ENCODE measurements at places on chromosomes 5 and 9.

DNA sequence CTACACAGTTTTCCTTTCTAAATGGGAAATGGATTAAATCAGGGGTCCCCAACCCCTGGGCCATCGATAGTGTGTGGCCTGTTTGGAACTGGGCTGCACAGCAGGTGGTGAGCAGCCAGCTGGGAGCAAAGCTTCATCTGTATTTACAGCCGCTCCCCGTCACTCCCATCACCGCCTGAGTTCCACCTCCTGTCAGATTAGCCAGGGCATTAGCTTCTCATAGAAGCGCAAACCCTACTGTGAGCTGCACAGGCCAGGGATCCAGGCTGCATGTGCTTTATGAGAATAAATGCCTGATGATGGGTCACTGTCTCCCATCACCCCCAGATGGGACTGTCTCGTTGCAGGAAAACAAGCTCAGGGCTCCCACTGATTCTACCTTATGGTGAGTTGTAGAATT lies 41.2 kb upstream of the FLT4 start:
- no peak for DNase-seq

DNA sequence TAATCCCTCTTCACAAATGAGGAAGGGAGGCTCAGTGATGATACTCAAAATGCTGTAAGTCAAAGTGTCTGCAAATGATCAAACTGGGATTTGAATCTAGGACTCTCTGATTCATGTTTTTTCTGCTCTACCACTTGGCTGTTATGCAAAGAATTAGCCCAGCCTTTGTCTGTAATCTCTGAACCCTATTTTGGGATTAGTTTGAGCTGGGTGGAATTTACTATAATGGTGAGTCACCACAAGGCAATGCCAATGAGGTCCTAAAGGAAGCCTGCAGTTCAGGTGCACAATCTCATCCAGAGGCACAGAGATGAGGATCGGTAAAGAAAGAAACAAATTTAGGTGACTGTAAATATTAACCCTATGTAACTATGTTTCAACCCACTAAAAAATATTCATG lies 29.2 kb downstream of the RFK start:
- DNase-seq: peak; percentile 39

- DNase-seq: peak; percentile 29
These were observed 65.4 kb downstream of the MED27 start for GRCh38 chr9:132014218-132014805.

- DNase-seq: no peak
These were observed 410.2 kb upstream of the IRX2 start for GRCh38 chr5:3161672-3162071.

DNA sequence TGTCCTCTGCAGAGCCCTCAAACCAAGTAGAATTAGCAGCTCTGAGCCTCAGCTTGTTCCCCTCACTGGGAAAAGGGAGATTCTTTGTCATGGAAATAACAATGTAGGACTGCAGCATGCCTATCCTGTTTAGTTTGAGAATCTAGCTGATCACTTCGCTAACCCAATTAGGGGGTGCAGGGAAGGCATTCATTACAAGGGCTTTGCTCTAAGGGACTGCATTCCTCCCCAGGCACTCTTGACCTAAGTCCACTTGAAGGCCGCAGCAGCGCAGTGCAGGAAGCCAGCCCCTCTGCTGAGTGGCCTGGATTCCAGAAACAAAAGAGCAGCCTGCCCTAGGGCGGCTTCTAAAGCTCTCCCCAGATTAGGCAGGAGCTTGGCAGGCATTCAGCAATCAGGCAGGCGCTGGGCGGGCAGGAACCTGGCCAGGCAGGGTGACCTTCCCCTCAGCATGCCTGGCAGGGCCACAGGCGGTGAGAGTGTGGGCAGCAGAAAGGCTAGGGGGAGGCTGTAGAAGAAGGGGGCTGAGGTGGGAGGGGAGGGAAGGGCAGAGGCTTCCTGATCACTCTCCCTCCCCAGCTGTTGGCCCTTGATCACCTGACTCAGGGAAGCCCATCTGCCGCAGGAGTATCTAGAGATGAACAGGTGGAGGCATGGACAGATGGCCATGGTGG lies 24.8 kb downstream of the CCNJL start:
- peak; percentile 95 for DNase-seq

DNA sequence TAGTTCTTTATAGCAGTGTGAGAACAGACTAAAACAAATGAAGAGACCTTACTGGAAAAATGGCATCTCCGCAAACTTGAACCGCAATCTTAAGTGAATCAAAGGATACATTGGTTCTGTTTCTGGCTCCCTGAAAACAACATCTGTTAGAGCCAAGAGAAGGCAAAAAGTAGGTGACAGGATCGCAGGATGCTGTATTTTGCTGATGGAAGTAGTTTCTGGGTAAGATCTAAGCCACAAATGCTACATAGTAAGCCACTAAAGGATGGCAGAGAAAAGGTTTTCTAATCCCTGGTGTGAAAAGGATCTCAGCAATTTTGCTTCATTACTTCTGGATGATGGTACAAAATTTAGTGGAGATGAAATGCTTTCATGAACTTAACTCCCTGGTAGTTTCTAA lies 63.3 kb upstream of the HTR4 start:
- DNase-seq: no peak

GRCh38 chr9:4303006-4303405 lies 3.1 kb upstream of the GLIS3 start:
- DNase-seq: no peak

- DNase-seq: no peak
These were observed 97.1 kb upstream of the IL12B start for GRCh38 chr5:159427180-159428012.

DNA sequence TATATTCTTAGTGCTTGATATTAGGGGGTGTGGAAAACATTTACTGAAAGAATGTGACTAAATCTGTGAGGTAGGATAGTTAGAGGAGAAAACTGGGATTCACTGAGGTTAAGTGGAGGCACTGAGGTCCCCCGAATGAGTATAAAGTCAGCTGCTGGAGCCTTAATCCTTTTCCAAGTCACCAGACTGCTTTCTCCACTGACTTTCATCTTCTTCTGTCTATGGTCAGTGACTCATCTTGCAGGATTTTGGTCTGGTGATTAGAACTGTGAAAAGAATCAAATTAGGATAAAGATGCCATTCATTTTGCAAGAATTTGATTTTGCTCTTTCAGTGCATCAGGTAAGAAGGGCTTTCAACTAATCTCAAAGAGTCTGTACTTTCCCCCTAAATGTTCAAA lies 89.3 kb upstream of the ALDH1A1 start:
- DNase-seq: no peak

GRCh38 chr9:129236441-129237145 lies 58.5 kb upstream of the IER5L start:
- no peak for DNase-seq

DNA sequence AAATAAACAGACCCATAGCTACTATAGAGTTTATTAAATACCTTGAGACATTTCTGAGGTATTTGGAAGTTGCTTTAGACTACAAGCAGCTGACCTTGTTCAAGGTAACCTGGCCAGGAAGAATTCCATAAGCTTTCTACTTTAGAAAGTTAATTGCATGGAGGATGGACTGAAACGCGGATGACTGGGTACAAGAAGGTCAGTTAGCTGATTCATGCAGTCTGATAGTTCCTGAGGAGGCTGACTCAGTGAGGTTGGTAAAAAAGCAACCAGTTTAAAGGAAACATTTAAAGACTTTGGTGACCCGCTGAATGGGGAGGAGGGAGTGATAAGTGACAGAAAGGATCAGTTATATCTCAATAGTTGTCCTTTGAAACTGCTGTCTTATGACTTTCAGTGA lies 670.1 kb upstream of the CDH9 start:
- DNase-seq: no peak

GRCh38 chr9:112000743-112001142 lies 104.1 kb downstream of the UGCG start:
- no peak for DNase-seq

- peak; percentile 38 for DNase-seq
These were observed 5.6 kb downstream of the MAMDC2 start for GRCh38 chr9:70049236-70049635.

DNA sequence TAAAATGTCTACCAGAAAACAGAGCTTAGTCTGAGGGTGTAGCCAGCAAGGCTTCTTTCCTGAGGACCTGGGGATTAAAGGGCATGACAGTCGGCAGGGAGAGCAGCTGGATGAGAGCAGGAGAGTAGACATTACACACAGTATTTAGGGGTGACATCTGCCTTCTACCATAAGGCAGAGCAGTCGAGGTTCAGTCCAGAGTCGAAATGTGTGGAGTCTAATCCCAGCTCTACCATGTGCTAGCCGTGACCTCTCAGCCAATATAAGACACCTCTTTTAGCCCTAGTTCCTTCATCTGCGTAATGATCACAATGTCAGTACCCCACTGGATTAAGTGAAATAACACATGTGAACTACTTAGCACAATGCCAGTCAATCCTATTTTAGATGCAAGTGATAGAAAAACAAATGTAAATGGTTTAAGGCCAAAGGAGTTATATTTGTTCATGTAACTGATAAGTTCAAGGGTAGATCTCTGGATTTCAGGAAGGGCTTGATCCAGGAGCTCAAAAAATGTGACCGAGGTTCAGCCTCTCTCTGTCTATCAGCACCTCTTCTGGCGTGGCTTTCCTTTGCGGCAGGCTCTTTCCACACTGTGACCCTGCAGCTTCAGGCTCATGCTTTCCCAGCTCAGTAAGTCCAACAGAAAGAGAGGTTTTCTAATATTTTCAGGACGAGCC lies 16.2 kb upstream of the CPLX2 start:
- DNase-seq: no peak

- DNase-seq: peak; percentile 71
These were observed 162.2 kb downstream of the OXCT1 start for GRCh38 chr5:41707853-41708603.

Data from NCI-H69 (cell line).